ENCODE measurements at places on chromosomes 16 and 17. TPM values are rescaled to one million over a fixed set of nuclear protein-coding genes. Genes with fewer than 3 reads are reported as not detected.

Gene AANAT
- total RNA-seq = not detected

Gene SLC5A10
- total RNA-seq = not detected

Gene ADAMTS18
- not detected for total RNA-seq

Gene CORO6
- 8.7 TPM for total RNA-seq

DNA sequence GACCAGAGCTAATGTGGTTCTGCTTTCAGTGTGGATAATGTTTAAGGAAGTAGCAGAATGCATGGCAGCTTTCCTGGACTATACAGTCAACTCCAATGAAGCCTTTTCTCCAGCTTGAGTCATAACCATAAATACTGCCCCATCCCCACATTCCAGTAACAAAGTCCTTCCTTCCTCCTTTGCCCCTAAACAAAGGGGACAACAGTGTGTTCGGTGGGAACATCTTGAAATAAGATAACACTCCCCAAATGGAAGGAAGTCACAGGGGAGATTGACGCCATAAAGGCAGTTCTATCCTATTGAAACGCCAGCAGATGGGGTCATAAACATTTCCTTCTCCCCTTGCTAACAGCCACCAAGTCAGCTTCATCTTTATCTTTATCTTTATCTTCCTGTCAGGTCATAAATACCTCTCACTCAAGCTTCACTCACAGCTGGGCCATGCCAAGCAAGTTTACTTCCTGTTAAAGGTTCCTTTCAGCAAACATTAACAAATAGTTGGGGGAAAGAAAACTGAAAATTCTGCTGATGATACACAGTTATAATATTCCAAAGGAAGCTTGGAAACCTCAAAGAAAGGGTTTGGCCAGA is 136.7 kb downstream of the SNX11 start:
- no peaks in the 10 kb centered on the region for H3K36me3 ChIP-seq
- no peak overlapping the region for H3K4me3 ChIP-seq
- peak overlapping the region; percentile 75 for H3K27ac ChIP-seq
- H3K4me1 ChIP-seq = peaks cover 89% of the 10 kb centered on the region

GRCh38 chr17:41178843-41179616 is 1.0 kb upstream of the KRTAP4-2 start:
- no peak overlapping the region for H3K4me3 ChIP-seq
- no peak for DNase-seq
- H3K4me1 ChIP-seq = no peaks in the 10 kb centered on the region
- H3K36me3 ChIP-seq = no peaks in the 10 kb centered on the region
- H3K27me3 ChIP-seq = no peaks in the 10 kb centered on the region
- no peak overlapping the region for H3K27ac ChIP-seq

DNA sequence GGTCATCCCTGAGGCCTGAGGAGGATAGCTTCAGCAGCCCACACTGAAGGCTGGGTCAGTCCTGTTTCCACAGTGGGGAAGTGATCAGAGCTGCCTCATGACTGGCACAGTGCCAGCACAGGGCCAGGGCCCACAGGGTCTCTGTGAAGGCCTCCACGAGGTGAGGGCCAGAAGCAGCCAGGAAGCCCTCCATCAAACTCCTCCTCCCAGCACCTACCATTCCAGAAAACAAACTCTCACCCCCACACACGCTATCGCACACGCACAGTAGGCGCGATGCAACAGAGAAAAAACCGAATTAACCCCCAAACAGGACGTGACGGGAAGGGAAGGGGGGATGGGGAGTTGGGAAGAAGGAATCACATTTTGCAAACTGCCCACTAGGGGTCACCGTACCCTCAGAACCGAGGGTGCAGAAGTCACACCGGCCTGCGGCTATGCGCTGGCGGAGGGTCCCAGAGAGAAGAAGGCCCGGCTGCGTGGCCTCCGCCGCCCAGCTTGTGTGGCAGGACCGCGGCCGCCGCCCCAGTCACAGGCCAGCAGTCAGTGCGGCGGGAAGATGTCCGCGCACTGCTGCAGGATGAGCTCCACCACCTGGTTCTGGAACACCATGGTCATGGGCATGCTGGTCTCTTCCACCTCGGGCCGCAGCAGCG is 37.6 kb downstream of the ARHGAP27 start:
- H3K36me3 ChIP-seq = peaks cover 4% of the 10 kb centered on the region
- H3K4me1 ChIP-seq = no peaks in the 10 kb centered on the region
- H3K27me3 ChIP-seq = no peaks in the 10 kb centered on the region
- peak; percentile 45 for DNase-seq
- no peak overlapping the region for H3K4me3 ChIP-seq
- H3K27ac ChIP-seq = no peak overlapping the region

DNA sequence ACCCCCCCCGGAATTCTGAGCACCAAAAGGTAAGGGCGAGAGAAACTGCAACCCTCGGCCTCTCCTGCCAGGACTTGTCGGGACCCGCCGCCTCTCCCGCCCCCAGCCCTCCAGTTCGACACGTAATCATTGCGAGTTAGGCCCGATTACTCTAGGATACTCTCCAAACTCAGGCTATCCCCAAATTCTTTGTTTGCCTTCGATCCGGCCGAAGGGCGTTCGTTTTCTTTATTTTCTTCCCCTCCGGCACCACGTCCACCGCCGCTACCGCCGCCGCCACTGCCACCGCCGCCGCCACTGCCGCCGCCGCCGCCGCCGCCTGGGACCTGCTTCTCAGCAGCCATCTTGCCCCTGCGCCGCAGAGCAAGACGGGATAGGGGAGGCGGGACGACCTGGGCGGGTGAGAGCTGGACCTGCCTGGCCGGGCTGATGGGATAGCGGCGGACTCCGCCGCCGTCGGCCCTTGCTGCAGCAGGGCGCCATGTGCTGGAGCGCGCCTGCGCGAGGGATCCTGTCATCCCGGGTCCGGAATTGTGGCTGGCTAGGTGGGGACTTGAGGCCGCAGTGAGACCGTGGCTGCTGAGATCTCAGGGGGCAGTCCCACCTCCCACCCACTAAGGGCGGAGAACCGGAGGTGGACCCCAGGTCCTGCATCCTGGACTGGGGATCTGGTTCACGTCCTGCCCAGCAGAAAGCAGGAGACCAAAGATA is at the start of gene SRP68:
Gene SRP68, minus strand, starts transcription at position 370 of the 711 bp plus-strand sequence. Its CDS starts 26 bp downstream, at position 344.
- peak within 1 kb of the TSS; percentile 60 for H3K27ac ChIP-seq
- H3K36me3 ChIP-seq = peaks cover 10% of the 10 kb centered on the region
- H3K4me1 ChIP-seq = peaks cover 11% of the 10 kb centered on the region
- H3K27me3 ChIP-seq = no peaks in the 10 kb centered on the region
- DNase-seq = peak; percentile 87
- peak within 1 kb of the TSS; percentile 78 for H3K4me3 ChIP-seq

GRCh38 chr17:39252788-39253460 is 27.2 kb upstream of the STAC2 start:
- no peak overlapping the region for H3K4me3 ChIP-seq
- H3K27ac ChIP-seq = no peak overlapping the region
- H3K27me3 ChIP-seq = no peaks in the 10 kb centered on the region
- no peaks in the 10 kb centered on the region for H3K36me3 ChIP-seq

GRCh38 chr17:75472119-75472518 is 15.7 kb downstream of the TMEM94 start:
- H3K4me1 ChIP-seq = no peaks in the 10 kb centered on the region
- no peak for DNase-seq
- no peak overlapping the region for H3K4me3 ChIP-seq
- no peaks in the 10 kb centered on the region for H3K36me3 ChIP-seq

DNA sequence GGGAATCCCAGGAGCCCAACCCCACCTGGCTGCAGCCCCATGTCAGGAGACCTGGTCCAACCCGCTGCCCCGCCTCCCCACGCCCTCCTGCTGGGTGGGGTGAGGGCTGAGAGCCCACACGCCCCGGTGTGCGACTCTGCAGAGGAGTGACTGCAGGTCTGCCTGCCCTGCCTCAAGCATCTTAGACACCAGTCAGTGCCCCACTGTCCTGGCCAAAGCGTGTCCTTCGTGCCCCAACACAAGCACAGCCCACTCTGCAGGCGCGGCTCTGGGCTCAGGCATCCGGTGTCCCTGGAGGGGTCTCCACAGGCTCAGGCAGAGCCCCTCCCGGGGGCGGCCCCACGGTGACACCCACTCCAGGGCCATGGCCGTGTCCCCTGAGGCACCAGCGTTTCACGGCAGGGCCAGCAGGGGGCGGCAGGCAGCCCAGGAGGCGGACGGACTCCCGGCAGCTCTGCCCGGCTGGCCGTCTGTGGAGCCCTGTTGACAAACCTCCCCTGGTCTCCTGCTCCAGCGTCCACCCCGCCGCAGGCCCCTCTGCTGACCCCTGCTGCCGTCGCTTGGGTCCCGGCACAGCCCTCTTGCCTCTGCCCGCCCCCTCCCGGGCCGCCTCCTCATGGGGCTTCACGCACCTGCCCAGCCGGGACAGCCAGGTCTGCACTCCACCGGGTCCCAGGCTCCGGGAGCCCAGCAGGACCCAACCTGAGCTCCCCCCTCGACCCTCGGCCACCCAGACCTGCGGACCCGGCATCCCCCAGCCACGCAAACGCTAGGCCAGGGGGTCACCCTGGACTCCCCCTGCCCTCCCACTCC is 8.6 kb upstream of the UBE2I start:
- no peak for DNase-seq
- peak overlapping the region; percentile 96 for H3K27ac ChIP-seq
- peak overlapping the region; percentile 16 for H3K4me3 ChIP-seq
- H3K36me3 ChIP-seq = no peaks in the 10 kb centered on the region
- H3K27me3 ChIP-seq = no peaks in the 10 kb centered on the region

DNA sequence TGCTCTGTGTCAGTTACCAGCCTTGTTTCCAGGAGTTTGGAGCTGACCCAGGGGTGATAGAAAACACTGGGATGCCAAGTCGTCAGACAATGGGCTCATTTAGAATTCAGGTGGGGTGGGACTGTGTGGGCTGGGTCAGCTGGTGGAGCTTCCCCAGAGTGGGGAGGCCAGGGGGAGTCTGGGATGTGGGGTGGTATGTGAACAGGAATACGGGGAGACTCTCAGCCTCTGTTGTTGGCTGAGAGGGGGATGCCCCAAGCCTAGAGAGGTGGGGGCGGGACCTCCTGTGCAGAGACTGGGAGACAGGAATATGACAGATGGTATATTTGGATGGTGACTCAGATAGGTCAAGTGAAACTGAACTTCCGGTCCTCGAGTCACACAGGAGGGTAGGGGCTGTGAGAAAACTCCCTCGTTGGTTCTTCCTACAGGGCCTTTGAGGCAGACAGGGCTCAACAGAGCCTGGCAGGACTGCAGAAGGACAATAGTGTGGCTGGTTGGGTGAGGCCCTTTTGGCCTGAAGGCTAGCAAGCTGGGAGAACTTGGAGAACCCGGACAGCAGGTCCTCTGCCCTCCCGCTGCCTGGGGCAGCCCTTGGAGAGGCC is 23.7 kb downstream of the CDH1 start:
- no peaks in the 10 kb centered on the region for H3K36me3 ChIP-seq
- no peak for DNase-seq
- peaks cover 33% of the 10 kb centered on the region for H3K4me1 ChIP-seq
- H3K4me3 ChIP-seq = peak overlapping the region; percentile 35
- H3K27ac ChIP-seq = no peak overlapping the region
- no peaks in the 10 kb centered on the region for H3K27me3 ChIP-seq

GRCh38 chr17:49362723-49363117 is 670 bp upstream of the ZNF652 start:
- peak overlapping the region; percentile 49 for H3K27ac ChIP-seq
- no peaks in the 10 kb centered on the region for H3K36me3 ChIP-seq
- H3K4me3 ChIP-seq = peak overlapping the region; percentile 46
- H3K27me3 ChIP-seq = no peaks in the 10 kb centered on the region
- peaks cover 18% of the 10 kb centered on the region for H3K4me1 ChIP-seq
